ENCODE measurements at places on chromosomes 5 and 9.

DNA sequence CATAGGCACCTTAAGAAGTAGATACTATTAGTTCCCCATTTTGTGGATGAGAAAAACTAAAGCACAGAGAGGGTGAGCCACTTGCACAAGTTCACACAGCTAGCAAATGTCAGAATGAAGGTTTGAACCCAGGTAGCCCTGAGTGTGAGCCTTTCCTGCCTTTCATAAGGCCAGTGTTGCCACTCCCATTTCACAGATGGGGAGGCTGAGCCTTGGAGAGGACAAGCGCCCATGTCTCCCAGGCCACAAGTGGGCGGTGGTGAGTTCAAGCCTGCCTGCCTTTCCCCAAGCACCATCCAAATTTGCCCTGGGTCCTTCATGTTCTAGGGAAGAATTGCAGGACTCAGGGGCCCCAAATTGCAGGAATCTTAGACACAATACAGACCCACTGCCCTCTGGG lies 50.6 kb downstream of the LHX2 start:
- no peak for DNase-seq

GRCh38 chr9:99167694-99168093 lies 54.0 kb downstream of the ALG2 start:
- no peak for DNase-seq

DNA sequence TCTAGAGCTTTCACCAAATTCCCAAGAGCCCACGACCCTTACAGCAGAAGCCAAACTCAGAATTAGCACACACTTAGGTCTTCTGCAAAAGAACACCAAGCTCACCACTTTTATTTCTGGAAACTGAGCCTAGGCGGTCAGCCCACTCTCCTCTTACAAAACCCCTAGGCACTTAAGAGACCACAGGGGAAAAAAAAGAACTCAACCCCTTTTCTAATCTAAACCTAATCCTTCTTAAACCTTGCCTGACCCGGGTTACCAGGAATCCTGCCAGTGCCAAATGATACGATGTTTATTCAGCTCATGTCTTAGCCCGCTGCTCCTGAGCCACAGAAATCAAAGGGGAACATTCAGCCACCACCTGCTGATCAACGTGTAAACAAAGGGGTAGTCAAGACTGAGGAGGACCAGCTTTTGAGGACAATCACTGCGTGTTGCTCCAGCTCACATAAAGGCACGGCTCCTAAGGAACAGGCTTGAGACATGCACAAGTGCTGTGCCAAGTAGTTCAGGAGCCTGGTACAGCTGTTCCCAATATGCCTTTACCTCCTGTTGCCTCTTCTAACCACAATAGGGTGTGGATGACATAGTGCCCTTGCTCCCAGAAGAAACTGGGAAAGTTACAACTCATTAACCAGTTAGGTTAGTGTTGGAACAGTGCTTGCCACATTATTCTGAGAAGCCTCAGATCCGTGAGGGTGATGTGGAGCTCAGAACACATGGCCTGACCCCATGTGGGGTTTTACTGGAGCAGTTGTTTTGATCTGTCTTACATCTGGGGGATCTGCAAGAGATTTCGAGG lies 49.3 kb downstream of the ZFAND5 start:
- DNase-seq: no peak

DNA sequence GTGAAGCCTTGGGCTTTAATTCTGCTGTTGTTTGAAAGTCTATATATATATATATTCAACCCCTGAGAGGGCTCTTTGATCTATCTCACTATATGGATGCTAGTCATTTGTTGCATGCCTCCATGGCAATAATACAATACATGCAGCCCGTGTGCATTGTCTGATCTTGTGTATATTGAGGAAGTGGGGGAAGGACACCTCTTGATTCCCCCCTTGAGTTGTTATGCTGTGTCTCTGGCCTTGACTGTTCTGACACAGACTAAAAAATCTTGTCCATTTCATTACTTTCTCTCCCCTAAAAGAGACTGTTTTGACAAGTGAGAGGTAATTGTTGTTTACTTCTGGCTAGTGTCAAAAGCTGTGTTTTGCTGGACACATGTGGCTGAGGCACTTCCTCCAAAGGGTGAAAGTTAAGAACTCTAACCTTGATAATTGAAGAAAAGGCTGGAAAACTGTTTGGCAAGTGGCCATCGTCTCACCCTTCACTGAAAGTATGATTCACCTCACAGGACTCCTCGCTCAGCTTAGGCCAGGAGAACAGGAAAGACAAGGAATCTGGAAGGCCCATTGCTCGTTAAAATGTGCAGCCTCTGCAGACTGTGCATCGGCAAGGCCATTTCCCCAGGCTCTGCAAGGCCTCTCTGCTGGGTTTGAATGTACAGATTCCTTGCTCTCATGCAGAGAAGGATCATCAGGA lies 304.0 kb downstream of the PRELID2 start:
- DNase-seq: no peak

GRCh38 chr9:111414406-111414805 lies 69.8 kb downstream of the ECPAS start:
- DNase-seq: no peak

GRCh38 chr5:90020575-90021538 lies 388.7 kb downstream of the CETN3 start:
- DNase-seq: no peak

- DNase-seq: no peak
Observed at GRCh38 chr9:94078086-94078485, 6.2 kb upstream of the PTPDC1 start.

GRCh38 chr5:81750308-81751008 lies 439 bp downstream of the SSBP2 start:
- DNase-seq: no peak

GRCh38 chr5:113337515-113338415 lies 97.0 kb downstream of the TSSK1B start:
- no peak for DNase-seq

- no peak for DNase-seq
Observed at GRCh38 chr5:154157483-154158378, 32.8 kb upstream of the GALNT10 start.

- DNase-seq: no peak
Observed at GRCh38 chr5:143056339-143056704, 286.1 kb downstream of the ARHGAP26 start.

- DNase-seq: no peak
Observed at GRCh38 chr5:140996060-140996459, 29.8 kb downstream of the PCDHAC2 start.

- DNase-seq: no peak
Observed at GRCh38 chr5:180173875-180174586, 35.0 kb downstream of the RASGEF1C start.

DNA sequence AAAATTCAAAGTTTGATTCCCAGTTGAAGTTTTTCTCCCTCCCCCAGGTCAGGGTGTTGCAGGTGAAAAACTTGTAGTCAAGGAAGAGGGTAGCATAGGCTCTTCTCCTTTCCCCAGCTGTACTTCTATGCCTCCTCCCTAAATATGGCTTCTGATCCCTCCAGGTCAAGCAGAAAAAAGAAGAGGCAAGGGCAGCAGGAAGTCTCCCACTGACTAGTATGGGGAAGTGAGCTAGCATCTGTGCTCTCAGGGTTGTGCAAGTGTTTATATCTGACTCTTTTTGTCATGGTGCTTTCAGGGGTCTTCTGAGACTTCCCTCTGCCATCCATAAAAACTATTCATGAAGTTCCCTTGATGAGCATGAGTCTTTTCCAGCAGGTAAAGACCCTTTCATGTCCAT lies 76.0 kb downstream of the ATPSCKMT start:
- no peak for DNase-seq

DNA sequence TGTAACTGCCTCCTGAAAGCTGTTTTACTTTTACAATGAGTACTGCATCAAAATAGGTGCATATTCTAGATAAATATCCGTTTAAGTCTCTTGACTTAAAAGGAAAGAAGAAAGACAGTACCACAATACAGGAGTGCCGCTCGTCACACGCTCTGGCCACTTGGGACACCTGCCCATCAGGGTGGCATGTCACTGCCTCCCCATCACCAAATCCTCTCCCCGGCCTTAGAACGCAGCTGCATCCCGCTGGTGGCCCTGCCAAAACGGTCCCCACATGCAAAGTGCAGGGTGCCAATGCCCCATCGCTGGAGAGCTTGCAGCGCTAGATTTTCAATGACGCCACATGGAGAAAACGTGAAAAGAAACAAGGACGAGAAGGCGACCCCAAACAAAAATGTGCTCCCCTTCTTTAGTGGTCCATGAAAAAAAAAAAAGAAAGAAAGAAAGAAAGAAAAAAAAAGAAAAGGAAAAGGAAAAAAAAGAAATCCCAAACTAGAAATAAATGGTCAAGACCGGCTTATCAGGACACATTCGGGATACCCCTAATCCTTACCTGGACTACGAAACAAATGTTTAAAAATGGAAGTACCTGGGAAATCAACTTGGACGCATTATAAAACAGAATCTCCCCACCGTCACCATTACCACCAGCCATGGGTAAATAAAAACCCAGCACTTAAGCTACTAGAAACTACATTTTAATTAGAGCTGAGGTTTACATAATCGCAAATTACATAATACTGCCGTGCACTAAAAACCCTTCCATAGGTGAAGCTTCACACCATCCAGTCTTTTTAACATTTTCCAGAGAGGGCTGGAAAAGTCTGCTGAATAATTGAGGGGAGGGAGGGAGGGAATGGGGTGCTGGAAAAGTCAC lies 1.0 kb downstream of the ANKH start:
- DNase-seq: peak; percentile 55

DNA sequence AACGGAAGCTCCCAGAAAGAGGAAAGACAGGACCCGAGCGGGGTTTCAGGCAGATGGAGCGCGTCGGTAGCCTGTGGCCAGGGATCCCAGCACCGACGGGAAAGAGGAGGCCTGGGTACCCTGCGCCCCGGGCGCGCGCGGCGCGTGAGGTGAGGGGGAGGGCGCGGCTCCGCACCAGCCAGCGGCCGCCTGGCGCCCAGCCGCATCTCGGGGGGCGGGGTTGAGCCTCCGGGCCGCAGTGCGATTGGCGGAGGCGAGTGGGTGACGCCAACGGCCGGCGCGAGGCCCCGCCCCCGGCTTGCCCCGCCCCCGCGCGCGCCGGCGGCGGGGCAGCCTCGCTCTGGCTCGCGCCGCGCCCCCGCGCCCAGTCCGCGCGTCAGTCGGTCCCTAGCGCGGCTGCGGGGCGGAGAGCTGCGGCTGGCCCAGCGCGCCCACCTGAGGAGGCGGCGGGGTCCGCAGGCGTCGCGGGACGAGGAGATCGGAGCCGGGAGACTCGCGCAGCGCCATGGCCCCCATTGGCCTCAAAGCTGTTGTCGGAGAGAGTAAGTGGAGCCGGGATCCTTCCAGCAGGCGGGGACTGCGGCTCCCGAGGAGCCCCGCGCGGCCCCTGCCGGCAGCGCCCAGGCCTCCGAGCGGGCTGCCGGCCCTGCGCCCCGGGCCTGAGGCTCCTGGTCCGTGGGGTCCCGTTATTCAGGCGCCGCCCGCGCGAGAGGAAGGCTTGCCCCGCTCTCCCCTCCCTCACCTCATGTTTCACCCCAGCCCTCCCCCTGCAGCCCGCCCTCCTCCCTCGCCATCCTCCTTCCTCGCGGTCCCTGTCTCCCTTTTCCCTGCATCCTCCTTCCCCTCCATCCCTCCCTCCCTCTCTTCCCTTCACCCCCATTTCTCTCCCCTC lies at the start of gene STXBP1:
TSS of gene STXBP1 (plus strand) at position 379 of the 892 bp plus-strand sequence. CDS start at position 506, 127 bp downstream.
- DNase-seq: peak; percentile 61

GRCh38 chr9:71363286-71363961 lies 242.0 kb upstream of the TRPM3 start:
- no peak for DNase-seq

GRCh38 chr5:73644385-73644963 lies 18.5 kb downstream of the ARHGEF28 start:
- no peak for DNase-seq

- DNase-seq: no peak
Observed at GRCh38 chr9:133054194-133054890, 7.4 kb upstream of the CEL start.

- no peak for DNase-seq
Observed at GRCh38 chr9:92538541-92538940, 2.8 kb upstream of the ECM2 start.

- DNase-seq: no peak
Observed at GRCh38 chr5:54186108-54186507, 124.3 kb downstream of the ARL15 start.

DNA sequence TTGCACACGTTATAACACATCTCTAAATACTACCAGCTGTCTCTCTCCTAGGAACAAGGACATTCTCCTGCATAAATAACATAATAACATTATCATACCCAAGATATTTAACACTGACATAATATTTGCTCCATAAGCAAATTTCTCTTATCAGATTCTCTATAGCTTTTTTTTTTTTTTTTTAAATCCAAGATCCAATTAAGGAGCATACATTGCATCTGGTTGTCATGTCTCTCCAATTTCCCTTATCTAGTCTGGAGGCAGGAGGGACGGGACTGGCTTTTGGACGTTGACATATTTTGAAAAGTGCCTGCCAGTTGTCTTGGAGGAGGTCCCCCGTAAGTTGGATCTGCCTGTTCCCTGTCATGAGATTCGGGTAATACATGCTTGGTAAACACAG lies 76.6 kb downstream of the RAPGEF1 start:
- no peak for DNase-seq

DNA sequence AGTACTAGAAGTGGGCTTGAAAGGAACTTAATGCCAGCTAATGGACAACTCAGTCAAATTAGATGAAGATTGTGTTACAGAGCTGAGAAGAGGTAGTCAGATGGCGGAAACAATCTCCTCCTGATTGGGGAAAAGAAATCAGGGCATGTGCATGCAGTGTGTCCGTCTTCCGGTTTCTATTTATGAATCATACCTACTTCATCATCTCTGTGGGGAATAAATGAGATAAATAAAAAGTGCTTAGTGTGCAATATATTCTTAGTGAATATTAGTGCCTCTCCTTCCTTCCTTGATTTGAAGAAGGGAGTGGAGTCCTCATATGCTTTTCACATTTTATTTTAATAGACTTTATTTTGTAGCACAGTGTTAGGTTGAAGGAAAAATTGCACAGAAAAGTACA lies 108.7 kb upstream of the NFIL3 start:
- DNase-seq: no peak

GRCh38 chr9:111588846-111589245 lies 10.6 kb downstream of the PTGR1 start:
- DNase-seq: no peak

GRCh38 chr5:33067291-33067690 lies 356.2 kb downstream of the NPR3 start:
- DNase-seq: no peak

- peak; percentile 42 for DNase-seq
Observed at GRCh38 chr9:131334629-131335367, 45.3 kb downstream of the PLPP7 start.

- peak; percentile 66 for DNase-seq
Observed at GRCh38 chr5:151686674-151687407, at the start of gene SPARC. Gene SPARC (minus strand): TSS chr5:151686915. CDS start chr5:151676188, 10,727 bp downstream.

GRCh38 chr5:111851631-111852548 lies 94.9 kb upstream of the NREP start:
- no peak for DNase-seq

DNA sequence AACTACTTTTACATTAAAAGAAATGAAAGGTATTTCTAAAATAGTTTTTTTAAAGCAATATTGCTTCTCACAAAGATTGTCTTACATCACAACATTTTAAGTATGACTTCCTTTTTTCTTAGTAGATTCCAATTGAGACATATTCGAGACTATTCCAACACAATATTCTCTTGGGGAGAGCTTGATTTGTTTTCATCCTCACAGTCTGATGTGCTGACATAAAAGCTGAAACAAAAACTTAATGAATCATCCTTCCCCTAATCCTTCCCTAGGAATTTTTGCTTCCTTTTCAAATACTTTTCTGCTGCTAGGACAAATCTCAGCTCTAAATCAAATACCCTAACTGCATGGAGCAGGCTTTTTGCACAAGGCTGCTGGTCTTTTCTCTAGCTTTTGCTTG lies 245.8 kb upstream of the MAP3K1 start:
- DNase-seq: no peak

Data from NCI-H1694 (cell line).